ENCODE measurements at places on chromosomes 16 and 17. TPM values are rescaled to one million over a fixed set of nuclear protein-coding genes. Genes with fewer than 3 reads are reported as not detected.

- no peak for DNase-seq
Observed at GRCh38 chr16:12515746-12516145, 287.9 kb downstream of the CPPED1 start.

The KRTAP9-8 gene
- not detected for total RNA-seq

The SMIM22 gene
- not detected for total RNA-seq

DNA sequence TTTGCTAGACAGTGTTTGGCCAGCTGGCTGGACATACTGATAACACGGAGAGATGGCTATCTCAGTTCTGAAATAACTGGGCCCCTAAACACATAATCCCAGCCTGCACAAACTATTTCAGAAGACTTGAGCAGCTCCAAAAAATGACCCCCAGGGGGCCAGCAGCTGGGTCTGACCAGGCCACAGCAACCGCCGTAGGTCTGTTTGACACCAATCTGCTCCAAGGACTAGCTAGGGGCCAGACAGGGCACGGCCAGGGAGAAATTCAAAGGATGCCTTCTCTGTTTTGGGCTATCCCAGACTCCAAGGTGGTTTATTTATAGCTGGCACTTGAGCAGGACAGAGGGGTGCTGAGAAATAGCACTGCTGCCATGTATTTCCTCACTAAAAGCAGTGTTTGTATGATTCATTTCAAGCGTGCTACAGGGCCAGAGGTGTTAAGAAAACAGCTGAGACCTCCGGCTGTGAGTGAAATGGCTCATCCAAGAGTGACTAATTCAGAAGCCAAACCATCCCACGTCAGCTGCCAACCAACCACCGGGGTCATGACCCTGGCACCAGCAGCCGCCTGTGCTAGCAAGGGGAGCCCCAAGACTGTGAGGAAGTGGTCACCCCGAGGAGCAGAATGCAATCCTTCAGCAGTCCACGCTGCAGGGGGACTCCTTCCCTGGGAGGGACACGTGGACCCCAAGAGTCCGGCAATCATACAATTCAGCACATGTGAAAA lies 5.7 kb downstream of the GGA2 start:
- DNase-seq, result peak; percentile 76

- DNase-seq, result no peak
Observed at GRCh38 chr17:36117505-36118382, 14.1 kb downstream of the CCL4 start.

GRCh38 chr17:43952351-43952723 lies 1.4 kb downstream of the PYY start:
- DNase-seq, result no peak

DNA sequence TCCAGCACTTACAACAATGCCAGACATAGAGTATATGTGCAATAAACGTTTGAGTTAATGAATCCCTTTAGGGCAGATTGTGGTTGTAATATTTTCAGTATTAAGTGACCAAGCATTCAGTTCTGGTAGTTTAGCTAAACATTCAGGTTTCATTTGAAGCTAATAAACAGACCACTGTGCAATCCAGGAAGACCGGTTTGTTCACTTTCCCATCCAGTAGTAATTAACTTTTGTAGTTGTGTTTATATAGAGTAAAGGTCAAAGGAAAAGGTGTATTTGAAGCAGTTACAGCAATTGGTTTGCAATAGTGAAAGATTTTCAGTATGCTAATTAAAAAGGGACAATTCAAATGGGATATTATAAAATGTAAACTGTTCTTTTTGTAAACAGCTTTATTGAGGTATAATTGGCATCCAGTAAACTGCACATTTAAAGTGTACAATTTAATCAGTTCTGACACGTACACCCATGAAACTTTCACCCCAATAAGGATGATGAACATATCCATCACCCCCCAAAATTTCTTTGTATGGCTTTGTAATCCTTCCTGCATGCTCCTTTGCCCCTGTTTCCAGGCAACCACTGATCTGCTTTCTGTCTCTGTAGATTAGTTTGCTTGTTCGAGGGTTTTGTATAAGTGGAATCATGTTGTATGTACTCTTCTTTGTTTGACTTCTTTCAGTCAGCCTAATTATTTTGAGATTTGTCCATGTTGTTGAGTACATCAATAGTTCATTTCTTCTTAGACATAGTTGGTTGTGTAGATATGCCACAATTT lies 26.3 kb downstream of the MRTFB start:
- no peak for DNase-seq

DNA sequence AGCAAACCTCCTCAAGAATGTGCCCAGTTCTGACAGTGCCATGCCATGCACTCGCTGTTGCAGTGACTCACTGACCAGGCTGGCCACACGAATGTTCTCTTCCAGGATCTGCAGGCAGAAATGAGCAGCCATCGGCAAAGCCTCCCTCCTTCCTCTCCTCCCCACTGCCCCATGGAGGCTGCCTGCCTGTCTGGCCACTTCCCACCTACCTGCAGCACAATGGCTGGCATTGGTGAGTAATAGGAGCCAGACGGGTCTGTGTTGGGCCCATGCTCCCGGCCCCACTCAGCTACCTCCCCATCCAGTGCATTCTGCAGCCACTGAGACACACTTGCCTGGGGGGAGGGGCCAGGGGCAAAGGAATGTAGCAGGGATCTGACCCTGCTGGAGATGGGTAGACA lies 2.8 kb upstream of the MATCAP1 start:
- no peak for DNase-seq

GRCh38 chr17:15268461-15268860 lies 3.3 kb upstream of the PMP22 start:
- no peak for DNase-seq

The GAS7 gene
- total RNA-seq, result 115 TPM

DNA sequence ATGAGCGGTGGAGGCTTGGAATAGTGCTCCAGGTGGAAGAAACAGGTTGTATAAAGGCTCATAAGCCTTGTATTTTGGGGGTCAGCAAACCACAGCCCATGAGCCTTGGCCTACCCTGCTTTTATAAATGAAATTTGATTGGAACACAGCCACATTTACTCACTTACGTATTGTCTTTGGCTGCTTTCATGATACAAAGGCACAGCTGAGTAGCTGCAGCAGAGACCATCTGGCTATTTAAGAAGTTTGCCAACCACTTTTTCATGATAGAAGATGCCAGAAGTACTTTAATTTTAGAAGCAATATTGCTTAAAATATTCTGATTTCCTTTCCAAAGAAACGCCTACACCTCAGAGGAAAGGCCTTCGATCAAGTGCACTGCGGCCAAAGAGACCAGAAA lies 73.8 kb downstream of the C17orf58 start:
- no peak for DNase-seq
